ENCODE measurements at places on chromosomes 6 and 20.
A peak's percentile ranks its signal among the peaks of the same experiment; 100 is the strongest.

DNA sequence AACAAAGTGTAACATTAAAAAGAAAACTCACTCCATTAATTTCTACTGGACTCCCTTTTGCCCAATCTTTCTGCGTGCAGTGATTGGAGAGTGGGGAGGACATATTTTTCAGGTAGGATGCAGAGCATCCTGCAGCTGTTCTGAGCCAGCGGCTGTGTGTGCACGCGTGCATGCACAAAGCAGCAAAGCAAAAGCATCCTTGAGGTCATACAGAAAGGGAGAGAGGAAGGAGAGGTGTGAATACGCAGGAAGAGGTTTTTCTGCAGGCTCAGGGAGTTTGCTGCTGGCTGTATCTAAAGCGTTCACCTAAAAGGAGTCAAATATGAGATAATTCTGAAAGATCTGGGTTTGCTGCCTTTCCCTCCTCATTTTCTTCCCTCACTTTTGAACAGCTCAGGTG is 108.4 kb downstream of the HUS1B start:
- no peak for DNase-seq

GRCh38 chr6:168105813-168106632 is 27.0 kb upstream of the FRMD1 start:
- DNase-seq, result no peak

DNA sequence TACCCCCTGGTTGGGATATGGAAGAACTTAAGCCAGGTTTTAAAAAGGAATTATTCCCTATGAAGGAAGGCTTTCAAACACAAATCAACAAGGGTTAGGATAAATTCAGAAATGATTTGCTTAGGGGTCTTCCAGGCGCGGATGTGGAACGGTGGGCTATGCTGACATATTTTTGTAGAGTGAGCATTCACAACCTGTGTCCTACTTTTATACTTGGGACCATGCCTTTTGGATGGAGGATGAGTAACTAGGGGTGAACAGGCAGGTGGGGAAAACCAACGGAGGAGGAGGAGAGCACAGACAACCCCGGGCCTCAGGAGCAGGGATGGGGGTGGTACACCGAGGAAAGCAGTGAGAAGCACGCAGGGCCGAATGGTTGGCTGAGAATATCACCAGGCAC is 5.9 kb downstream of the MYLK4 start:
- no peak for DNase-seq

DNA sequence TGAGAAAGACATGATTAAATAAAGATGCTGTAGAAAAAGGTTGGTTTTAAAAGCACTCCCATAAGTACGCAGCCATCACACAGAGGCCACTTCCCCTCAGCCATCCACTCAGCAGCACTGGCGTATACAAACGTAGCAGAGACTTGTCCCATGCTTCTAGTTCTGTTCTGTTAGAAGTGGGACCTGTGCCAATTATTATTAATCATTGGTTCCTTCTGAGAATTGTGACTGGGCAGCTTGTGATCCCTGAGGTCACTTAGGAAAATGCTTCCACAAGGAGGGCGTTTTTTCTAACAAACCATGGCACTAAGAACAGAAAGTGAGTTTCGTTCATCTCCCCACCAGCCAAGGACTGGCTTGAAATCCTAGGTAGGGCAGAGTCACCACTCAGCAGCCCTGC is 53.9 kb downstream of the FAM120B start:
- no peak for DNase-seq

DNA sequence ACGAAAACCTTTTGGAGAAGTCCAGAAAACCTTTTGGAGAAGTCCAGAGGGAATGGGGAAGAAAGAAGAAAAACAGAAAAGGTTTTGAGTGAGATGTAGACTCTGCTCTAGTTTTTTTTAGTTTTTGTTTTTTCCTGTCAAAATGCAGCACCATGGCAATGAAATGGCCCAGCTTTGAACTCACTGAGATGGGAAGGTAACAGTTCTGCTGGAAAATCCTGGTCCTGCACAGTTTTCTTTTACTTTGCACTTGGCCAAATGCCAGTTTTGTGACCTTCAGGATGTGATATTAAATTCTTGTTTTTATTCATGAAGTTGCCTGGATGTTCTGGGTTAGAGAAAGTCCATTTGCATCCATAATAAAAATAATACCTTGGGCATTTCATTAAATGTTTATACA is 145.7 kb downstream of the CFAP61 start:
- no peak for DNase-seq

DNA sequence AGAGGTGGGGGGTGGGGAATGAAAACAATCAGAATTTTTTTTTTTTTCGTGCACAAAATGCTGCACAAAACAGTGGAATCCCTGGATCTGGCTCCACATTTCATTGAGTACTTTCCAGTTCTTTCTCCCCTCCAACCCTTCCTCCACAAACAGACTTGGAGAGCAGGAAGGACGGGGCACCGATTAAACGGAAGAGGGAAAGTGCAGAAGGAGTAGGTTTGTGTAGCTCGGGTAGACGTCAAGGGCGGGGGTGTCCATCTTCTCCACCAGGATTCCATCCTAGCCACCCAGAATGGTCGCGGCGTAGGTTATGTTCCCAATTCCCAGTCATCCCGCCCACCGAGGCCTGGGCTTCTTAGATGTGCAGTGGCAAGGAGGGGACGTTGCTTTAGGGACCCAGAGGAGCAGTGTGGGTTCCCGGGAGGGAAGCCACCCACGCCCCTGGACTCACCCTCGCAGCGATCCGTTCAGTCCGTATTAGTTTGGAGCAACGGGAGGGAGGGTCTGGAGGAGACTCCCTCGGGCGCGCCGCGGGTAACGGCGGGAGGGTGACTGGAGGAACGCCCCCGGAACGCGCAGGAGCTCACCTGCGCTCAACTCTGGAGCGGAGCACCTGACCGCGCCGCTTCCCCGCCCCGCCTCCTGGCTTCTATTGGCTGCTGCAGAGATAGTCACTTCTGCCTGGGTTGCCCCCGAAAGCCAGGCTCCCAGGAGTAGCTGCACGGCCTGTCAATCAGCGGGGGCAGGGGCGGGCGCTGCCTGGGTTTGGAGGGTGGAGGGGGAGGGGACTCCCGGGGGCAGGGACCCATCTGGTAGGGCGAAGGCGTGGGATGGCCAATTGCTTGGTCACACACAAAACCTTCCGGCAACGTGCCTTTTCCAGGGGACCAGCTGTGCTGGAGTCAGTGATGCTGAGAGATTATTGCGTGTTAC is at the start of gene ENPP5:
Gene ENPP5, minus strand, starts transcription at position 624 of the 933 bp plus-strand sequence. CDS start 2,718 bp downstream, outside the sequence.
- DNase-seq, result peak; percentile 32

GRCh38 chr6:17813542-17813941 is 106.8 kb upstream of the NUP153 start:
- DNase-seq, result no peak

- DNase-seq, result no peak
Measured at GRCh38 chr6:143221698-143222097, 161.0 kb downstream of the AIG1 start.

DNA sequence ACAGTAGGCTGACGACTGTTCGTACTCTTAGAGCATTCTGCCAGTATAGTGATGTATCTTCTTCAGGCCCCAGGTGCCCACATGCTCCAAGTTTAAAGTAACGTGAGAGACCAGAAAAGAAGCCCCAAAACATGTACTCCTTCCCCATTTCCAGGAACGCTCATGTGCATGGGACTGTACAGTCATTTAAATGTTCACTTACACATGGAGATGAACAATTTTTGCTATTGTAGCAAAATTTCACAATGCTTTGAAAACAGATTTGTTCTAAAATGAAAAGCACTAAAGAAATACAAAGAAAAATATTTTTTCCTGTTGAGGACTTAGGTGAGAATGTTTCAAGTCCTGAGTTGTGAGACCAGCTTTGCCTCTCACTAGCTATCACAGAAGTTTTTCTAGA is 269.3 kb upstream of the PRDM1 start:
- DNase-seq, result no peak

GRCh38 chr6:12890171-12890790 is 173.7 kb downstream of the PHACTR1 start:
- no peak for DNase-seq

- no peak for DNase-seq
Measured at GRCh38 chr6:136061701-136062100, 188.4 kb downstream of the MTFR2 start.

DNA sequence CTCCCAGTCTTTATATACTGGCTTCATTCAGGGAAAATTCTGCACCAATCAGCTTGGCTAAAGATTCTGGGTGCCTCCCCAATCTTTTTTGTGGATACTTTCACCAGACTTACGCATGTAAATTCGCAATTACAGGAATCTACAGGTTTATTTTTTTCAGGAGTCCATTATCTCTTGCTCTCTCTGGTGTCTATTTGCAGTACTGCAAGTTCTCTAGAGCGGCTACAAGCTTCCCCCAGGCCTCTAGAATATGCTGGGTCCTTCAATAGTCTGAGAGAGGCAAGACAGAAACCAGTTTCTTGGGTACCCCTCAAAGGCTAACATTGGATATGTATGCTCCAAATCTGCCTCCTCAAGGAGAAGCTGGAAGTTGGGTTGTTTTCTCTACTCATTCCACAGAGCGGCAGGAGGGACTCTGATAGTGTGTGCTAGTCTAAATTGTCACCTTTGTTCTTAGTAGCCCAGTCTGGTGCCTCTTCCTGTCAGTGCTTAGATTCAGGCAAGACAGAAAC is 58.5 kb downstream of the SUN5 start:
- no peak for DNase-seq

- DNase-seq, result no peak
Measured at GRCh38 chr6:87921034-87921433, 126.6 kb upstream of the SPACA1 start.

GRCh38 chr6:32622545-32623401 is 14.4 kb upstream of the HLA-DQA1 start:
- no peak for DNase-seq
